ENCODE measurements at places on chromosomes 4 and X. TPM values are rescaled to one million over a fixed set of nuclear protein-coding genes. Genes with fewer than 3 reads are reported as not detected.

- no peak for DNase-seq
Observed at GRCh38 chr4:1177274-1178141, 5.1 kb upstream of the SPON2 start.

Gene WFS1
- 30.4 TPM for total RNA-seq

DNA sequence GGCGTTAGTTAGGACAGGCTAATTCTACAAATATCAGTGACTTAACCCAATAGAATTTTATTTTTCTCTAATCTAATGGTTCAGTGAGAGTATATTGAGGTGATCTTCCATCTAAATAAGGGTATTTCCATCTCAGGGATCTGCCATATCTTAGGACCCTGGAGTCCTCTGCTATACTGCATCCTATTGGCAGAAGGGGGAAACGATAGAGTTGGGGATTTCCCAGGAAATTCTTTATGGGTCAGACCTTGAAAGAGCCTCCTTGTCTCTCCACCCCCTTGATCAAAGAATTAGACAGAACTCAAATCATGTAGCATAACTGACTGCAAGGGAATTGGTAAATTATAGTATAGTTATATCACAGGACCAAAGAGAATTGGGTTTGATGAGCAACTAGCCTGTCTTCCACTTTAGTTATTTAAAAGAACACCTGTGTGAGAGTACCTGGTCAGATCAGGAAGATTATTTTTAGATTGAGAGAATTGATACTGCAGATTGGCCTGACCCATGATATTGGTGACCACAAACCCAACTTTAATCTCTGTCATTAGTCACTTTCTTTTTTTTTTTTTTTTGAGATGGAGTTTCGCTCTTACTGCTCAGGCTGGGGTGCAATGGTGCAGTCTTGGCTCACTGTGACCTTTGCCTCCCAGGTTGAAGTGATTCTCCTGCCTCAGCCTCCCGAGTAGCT is 25.6 kb downstream of the SMARCA5 start:
- no peak for DNase-seq

Gene CACNA1F
- 0.47 TPM for total RNA-seq

DNA sequence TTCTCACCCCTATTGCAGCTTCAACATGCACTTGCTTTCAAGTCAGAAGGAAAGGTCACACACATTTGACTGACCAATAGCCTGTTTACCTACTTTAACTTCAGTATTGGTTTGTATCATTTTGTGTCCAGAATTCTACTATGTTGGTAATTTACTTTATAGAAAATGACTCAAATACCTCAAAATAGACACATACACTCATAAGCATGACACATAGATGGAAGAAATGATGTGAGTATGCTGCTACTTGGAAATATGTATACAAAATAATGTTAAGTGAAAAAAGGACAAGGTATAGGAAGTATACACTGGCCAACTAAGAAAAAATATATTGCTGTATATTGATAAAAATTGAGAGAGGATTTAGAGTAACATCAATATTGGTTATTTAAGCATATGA is 98.8 kb upstream of the CASK start:
- no peak for DNase-seq

- peak; percentile 95 for DNase-seq
Observed at GRCh38 chr4:153084980-153085630, 119.1 kb upstream of the TRIM2 start.

Gene MSX1
- total RNA-seq: 0.22 TPM

Gene FAM9B
- total RNA-seq: not detected

- no peak for DNase-seq
Observed at GRCh38 chr4:110830461-110830860, 207.6 kb upstream of the PITX2 start.
